ENCODE measurements at places on chromosomes 3 and 15.

- no peak for DNase-seq
These were observed 225.6 kb upstream of the HES1 start for GRCh38 chr3:193910310-193910709.

GRCh38 chr15:78102741-78103140 lies 10.4 kb downstream of the SH2D7 start:
- DNase-seq: no peak

DNA sequence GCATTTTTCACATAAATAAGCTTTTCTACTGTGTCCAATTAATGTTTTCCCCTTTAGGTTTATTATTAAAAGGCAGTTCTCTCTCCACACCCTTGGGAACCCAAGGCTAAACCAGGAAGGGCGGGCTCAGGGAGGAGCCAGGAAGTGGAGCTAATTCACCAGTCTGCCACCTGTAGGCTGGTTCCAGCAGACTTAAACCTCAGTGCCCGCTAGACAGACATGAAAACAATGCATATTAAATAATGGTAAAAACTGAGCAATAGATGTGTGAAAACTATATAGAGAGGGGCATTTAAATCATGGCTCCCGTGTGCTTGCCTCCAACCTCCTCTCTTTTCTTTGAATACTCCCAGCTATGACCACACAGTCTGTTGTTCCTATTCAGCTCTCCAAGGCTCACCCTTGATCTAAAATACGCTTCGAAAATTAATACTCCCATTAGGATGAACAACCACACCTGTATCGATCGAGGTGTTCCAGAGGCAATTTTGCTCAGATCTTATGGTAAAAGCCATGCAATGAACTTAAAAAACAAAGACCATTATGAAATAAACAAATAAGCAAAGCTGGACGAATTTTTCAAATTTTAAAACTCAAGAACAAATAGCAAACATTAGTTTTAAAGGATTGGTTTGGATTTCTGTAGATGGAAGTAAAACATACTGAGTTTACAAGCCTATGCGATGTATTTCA lies 253.3 kb downstream of the TJP1 start:
- DNase-seq: no peak

GRCh38 chr15:97168704-97169475 lies 791.6 kb upstream of the ARRDC4 start:
- no peak for DNase-seq

GRCh38 chr3:157919319-157919887 lies 186.8 kb downstream of the SHOX2 start:
- DNase-seq: no peak

GRCh38 chr15:57735431-57735830 lies 28.9 kb downstream of the POLR2M start:
- DNase-seq: no peak

GRCh38 chr15:39596358-39597051 lies 15.6 kb downstream of the THBS1 start:
- DNase-seq: no peak

DNA sequence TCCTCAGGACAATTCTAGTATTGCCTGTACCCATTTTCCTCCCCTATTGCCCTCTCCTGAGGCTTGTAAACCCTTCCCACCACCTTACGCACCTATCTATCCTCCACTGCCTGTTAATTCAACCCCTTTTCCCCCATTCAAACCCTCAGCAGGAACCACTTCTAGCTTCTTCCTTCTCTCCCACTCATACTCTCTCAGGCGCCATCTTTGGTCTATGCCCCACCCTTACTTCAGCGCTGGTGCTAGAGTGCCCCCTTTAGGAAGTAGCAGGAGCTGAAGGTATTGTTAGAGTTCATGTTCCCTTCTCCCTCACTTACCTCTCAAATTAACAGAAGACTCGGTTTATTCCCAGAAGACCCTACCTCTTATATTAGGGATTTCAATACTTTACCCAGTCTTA lies 121.8 kb upstream of the NLGN1 start:
- DNase-seq: no peak

GRCh38 chr3:156760333-156760732 lies 65.8 kb upstream of the LEKR1 start:
- no peak for DNase-seq

GRCh38 chr15:29821416-29822099 lies 710 bp downstream of the TJP1 start:
- DNase-seq: peak; percentile 85

- DNase-seq: no peak
These were observed 183.2 kb downstream of the OXSM start for GRCh38 chr3:25973122-25973521.

- no peak for DNase-seq
These were observed 116.1 kb downstream of the KCNH8 start for GRCh38 chr3:19264424-19264823.
